Activated CD4-positive, alpha-beta T cell treated with anti-CD3 and anti-CD28 coated beads, Interleukin-2, amount 50 U/mL, for 16 hours (primary cell): ENCODE measurements at places on chromosomes 11 and 22.

- no peak for DNase-seq
Observed at GRCh38 chr22:21590809-21591641, 23.5 kb downstream of the UBE2L3 start.

GRCh38 chr22:49993649-49994360, 18.8 kb downstream of the IL17REL start:
- DNase-seq = no peak

- DNase-seq = peak; percentile 69
Observed at GRCh38 chr11:86818462-86819192, 18.3 kb downstream of the PRSS23 start.

DNA sequence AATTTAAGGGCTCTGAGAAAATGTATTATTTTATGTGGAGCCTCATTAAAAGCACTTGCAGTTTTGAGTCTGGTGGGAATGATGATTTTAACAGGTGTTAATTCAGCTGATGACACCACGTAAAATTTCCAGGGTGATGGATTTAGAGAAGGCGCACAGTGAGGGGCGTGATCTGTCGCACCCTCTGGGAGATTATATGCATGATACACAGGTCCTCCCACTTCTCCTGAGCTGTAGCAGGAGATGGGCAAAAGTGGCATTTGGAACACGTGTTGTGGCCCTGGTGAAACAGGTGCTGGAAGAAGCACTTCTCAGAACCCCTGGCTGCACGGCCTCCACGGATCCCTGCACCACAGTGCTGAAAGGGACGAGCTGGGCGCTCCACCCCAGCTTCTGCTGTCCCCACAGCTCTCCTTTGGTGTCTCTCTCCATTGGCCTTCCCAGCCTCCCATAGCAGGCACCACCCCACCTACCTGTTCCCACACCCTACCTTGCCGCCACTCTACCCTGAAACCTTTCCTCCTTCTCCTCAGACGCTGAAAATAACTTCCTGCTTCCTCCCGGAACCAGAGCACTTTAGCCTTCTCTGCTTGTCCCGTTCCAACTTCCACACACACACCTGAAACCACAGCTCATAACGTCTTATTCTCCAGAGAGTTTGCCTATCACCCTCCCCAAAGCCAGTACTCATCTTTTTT, 6.9 kb upstream of the SORL1 start:
- DNase-seq = no peak

GRCh38 chr11:88231894-88232482, 56.7 kb upstream of the RAB38 start:
- peak; percentile 37 for DNase-seq

DNA sequence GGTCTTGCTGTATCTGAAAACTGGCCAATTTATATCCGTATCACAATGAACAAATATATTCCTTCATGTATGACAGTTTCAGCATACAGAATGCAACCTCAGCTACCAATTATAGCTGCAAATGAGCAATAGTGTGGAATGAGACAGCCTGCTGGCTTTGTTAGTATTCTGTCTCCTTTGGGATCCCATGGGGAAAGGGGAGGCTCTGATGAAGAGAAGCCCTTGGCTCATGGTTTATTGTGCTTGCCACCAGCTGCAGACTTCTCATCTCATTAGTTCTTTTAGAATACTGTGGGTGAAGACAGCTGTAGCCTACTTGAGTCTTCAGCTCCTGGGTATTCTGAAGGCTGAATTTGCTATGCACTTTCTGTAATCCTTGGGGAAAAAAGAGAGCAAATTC, 42.4 kb downstream of the PITPNB start:
- DNase-seq = no peak

DNA sequence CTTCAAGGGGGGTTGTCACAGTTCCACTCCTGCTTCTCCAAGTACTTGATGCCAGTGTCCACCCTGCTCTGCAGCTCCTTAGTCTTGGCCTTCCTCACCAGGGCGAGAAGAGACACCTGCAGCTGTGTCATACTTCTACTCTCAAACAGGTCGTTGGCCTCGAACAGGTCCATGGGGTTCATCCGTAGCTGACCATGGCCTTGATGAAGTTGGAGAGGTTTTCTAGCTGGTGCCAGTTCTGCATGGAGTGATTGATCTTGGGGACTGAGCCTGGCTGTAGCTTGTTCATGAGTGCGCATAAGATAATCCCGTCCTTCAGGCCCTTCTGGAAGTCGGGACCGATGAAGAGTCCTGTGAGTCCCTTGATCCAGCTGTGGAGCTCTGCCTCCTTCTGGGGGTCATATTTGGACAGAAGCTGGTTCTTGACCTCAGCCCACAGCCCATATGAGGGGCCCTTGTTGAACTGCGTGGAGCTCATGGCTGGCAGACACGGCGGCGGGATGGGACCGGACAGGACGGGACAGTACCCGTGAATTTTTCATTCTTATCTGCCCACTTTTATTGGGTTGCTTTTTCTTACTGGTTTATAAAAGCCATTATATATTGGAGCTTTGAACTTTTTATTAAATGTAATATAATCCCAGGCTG, 33.4 kb upstream of the HORMAD2 start:
- DNase-seq = no peak

DNA sequence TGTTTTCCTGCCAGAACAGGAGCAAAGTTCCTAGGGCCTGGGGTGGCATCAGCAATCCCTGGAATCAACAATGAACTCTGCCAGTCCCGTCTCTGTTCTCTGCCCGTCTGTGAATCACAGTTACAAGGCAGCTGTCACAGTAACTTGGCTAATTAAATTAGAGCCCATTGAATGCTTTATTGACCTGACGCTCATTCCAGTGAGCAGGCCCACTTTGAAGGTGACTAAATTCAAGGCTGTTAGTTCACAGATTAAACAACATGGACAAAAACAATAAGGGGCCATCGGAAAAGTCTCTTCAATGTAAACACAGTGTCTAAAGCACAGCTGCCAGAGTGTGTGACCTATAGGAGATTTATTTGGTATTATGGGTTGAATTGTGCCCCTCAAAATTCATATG, 17.7 kb upstream of the TMPRSS5 start:
- DNase-seq = no peak

DNA sequence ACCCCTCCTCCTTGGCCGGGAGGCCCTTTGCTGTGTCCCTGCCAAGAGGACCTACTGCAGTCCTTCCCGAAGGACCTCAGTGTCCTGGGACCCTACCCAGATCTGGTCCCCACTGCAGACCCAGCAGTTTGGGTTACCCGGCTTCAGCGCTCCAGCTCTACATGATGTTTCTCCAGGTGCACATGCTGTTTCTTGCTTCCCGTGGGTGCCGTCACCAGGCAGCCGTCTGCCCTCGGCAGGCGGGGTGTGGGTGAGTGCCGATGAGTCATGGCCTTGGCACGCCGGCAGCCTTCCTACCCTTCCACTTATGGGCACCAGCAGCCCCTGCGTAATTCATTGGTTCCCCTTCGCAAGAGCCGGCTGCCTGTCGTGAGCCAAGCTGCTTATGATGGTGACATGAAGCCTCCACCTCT, 101.8 kb downstream of the BCR start:
- DNase-seq = no peak

- no peak for DNase-seq
Observed at GRCh38 chr22:32544953-32545558, 70.4 kb downstream of the FBXO7 start.

GRCh38 chr11:86115542-86116385, 46.9 kb upstream of the PICALM start:
- DNase-seq = no peak

- DNase-seq = no peak
Observed at GRCh38 chr22:30858976-30859713, 109.4 kb downstream of the MORC2 start.

DNA sequence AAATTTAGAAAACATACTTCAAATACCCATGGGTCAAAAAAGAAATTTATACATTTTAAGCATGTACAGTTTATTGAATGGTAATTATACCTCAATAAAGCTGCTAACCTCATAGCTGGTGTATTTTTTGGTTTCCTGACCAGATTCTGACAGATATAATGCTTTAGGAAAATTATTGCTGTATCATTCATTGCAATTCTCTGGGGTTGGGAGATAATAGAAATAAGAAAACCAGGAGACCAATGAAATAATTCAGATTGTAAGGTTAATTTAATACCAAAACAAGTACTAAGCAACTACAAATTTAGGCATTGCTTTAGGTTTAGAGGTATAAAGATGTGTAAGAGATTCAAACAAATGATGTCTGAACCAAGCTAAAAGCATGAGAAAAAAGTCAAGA, 120.1 kb downstream of the ENTHD1 start:
- DNase-seq = no peak

DNA sequence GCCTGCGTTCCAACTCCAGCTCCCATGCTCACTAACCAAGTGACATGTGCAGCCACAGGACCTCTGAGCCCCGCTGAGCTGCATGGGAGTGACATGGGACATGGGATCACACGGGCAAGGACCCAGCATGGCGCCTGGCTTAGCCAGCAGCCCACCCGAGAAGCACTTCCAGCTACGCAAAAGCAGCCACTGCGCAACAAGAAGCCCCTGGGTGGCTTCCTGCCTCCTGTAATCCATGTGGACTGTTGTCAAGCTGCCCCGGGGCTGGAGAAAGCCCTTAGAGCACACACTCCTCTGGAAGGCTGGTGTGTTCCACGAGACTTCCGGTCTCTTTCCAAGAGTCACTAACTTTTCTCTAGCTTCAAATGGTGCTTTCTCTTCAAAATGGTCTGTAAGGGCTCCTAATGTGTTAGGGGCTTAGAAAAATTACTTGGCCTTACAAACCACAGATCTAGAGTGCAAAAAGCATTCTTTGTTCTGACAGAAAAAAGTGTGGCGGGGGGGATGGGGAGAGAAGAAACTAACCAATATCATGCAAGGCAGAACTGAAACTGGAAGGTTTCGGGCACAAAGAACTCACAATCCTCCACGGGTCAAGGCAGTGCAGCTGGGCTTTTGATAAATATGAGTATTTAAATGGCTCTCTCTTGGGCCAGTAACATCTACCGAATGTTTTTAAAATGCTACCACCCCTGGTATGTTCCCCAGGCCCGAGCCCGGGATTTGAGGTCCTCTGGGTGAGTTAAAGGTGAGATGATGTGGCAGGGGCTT, 5.5 kb downstream of the C11orf24 start:
- DNase-seq = no peak

DNA sequence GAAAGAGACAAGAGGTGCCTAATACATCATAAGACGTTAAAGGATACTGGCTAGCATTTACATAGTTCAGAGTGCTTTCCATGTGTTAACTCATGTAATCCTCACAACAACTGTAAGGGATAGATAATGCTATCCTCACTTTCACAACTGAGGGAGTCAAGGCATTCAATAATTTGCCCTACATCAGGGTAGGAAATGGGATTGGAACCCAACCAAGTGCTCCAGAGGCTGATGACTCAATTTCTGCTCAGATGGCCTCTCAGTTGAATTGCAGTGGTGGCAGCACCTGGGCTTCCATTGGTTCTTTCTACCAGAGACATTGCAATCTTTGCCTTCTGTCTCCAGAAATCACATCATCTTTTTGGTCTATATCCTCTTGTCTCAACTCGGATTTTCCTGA, 232.9 kb downstream of the ETS1 start:
- no peak for DNase-seq

DNA sequence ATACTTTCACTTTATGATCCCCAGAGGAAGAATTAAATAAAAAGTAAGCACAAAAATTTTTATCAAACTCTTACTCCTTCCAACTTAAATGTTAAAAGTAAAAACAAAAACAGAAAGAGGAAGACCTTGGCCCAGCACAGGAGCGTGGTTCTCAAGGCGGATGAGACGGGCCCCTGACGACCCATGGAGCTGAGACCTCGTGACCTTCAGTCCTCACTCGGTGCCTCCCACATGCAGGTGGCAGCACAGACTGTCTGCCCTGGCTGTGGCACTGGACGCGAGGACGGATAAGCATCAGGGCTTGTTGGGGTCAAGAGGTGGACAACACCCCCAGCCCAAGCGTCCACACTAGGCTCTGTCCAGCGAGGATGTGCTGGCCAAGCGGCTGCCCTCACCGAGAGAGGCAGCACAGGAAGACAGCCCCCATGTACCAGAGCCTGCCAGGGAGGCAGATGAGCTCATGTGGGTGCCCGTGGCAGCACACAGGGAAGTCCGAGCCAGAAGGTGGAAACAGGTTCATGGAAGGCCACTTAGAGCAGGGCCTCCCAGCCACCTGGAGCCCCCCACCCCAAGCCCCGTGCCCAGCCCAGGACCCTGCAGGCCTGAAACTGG, 1389.8 kb downstream of the TBC1D22A start:
- DNase-seq = no peak

GRCh38 chr22:41479671-41480396, 10.9 kb downstream of the ACO2 start:
- DNase-seq = no peak

DNA sequence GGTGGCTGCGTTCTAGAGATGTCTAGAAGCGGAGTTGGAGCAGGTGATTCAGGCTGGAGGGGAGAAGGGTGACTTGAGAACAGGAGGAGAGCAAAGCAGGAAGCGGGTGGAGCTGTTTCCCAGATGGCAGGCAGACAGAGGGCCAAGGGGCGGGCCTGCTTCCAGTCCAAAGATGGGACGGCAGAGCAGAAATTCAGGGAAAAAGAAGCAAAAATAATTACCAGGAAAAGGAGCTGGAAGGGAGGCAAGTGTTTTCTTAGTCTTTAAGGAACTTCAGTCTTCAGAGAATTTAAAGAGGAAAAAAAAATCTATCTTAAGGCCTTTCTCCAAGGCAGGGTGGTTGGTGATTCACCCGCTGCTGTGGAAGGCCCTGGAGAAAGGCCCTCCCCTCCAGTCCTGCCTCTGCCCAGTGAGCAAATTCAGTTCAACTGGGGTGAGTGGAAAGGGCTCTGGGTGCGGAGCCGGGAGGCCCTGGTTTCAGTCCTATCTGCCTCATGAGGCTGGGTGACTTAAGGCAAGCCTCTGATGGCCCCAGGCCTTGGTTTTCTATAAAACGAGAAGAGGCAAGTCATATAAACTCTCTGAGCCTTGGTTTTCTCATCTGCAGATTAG, 4.5 kb upstream of the CREB3L1 start:
- DNase-seq = no peak

DNA sequence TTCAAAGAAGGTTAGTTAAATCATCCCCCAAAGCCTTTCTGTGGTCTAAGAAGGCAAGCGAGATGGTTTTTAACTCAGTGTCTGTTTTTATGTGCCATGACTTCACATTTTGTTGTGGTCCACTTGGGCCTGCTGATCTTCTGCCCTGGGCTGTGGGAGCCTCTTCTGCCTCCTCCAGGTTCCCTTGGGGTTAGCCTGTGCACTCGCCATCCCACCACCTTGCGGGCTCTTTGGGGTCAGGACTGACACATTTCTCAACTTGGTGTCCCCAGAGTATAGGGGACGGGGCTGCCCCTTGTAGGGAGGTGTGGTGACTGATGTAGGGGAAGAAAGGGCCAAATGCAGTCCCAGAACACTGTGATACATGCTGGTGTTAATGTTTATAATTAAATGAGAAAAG, 207.0 kb downstream of the TBC1D22A start:
- DNase-seq = peak; percentile 60

DNA sequence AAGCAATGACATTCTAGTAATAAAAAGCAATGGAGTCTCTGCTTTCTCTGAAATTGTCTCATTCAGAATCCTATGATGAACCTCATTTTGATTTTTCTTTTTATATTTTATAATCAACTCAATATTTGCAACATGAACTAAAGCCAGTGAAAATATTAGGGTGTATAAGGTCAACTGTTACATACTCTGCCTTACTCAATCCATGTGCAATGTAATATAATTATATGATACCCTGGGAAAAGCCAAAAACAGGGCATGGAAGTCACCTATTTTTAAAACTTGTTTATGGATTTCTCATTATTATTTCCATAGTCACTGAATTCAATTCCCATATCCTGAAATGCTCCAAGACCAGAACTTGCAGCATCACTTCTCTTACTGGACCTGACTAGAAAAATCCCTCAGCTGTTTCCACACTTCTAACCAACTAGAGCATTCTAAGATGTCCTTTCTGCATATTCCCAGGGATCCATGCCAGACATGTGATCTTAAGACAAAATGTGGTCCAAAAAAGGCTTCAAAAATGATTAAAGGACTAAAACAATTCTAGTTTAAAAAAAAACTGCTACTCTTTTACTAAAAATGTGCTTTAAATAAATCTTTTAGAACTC, 97.3 kb downstream of the GUCY1A2 start:
- DNase-seq = no peak
